ENCODE measurements at places on chromosomes 6 and 20.
A peak's percentile ranks its signal among the peaks of the same experiment; 100 is the strongest.

GRCh38 chr6:5937169-5937909 lies 69.4 kb downstream of the NRN1 start:
- peak; percentile 15 for DNase-seq

DNA sequence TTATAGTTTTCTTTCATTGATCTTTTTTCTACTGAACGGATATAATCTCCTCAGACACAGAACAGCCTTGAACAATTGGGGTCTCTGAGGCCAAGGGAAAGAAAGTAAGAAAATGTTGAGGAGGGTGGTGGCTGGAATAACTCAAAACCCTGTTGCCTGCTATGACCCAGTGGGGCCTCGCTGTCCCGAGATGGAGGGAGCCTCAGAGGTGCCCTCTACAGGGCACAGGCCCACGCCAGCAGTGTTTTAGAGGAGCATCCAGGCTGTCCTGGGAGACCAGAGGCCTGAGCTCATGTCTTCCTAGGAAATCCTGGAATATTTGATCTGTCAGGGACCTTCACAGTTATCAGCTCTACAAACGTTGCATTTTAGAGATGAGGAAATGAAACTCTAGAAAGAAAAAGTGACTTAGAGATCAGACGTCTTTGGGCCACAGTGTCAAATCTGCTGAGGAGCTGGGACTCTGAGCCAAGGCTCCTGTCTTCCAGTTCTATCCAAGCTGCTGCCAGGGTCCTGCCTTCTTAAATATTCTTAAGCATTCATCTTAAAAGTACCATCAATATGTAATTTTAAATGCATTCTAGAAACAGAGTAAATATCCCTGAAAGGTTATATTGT lies 26.3 kb downstream of the ALDH5A1 start:
- peak; percentile 31 for DNase-seq

DNA sequence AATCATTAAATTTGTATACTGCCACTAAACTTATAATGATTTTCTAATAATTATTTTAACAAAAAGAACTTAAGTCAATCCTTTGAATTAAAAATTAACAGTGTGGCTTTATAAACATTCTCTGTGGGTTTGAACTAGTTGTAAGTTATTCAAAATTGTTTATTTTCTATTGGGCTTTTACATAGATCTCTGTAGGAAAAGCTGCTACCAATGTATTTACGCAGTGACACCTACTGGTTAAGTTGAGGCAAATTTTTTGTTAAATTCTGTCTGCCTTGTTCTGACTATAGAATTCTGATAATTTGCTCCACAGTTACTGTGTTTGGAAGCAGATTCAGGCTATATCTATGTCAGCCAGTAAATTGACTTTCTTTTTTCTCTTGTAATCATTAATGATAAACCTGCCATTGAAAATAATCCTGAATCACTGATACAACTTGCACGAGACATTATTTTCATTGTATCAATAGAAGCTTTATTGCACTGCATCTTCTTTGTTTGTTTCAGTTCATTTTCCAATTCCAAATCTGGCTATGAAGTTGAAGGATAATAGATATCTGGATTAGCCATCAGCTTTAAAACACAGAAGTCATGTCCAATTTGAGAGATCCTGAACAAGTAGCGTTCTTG lies 66.0 kb upstream of the UTRN start:
- peak; percentile 72 for DNase-seq

DNA sequence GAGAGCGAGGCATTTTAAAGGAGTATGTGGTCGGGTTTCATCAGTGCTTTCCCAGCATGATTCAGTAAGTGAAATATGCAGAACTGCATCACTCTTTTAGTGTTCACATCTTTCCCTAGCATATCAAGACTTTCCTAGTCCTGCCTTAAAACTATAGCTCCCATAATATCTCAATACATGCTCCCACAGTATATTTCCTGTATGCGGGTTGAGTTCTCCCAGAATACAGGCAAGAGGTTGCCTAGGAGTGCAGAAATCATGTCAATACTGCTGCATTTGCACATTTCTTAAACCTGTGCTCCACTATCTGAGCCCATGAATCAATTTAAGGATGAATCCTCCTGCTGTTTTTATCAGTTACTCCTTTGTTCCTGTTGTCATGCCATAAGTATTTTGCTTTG lies 386.6 kb upstream of the SLC35B3 start:
- no peak for DNase-seq

DNA sequence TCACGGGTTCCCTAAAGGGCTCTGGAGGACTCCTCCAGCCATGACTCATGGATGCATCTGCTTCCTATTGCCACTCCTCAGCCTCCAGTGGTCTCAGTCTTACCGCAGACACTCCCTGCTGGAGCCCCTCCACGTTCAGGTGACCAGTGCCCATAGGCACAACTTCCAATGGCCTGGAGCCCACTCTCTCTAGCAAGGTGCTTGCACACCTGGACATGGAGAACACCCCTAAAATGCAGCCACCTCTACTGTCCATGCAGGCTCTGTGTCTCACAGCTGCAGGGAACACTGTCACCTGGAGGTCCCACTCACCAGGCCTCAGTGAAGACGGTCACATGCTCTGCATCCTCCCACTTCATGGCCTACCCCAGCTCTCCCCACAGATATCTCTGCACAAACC lies 36.0 kb downstream of the HUS1B start:
- no peak for DNase-seq

- DNase-seq: no peak
Measured at GRCh38 chr20:44856442-44856841, 29.1 kb upstream of the YWHAB start.

DNA sequence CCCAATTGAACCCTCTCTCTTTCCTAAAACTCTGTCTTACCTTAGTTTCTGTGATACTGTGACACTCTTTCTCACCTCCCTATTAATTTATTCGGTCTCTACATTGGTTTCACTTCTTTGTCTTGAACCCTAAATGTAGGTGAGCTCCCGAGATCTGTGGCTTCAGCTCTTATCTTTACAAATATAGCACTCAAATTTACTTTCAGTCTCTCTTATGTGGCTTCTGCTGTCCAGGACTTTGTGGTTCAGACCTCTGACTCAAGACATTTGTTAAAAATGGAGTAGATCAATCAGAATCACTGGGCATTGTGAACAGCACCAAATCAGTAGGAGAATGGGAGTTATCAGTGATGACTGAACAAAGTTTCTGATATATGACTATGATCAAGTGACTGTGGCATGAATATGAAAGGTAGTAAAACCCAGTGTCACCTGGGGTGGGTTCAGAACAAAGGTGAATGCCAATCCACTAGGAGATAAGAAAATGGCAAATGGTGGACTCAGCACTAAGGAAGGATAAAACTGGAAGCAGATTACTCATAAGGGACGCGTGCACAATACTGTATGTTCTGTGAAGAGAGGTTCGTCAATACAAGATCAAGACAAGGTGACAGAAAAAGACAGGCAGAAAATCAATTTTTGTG lies 27.2 kb downstream of the IL17F start:
- no peak for DNase-seq

DNA sequence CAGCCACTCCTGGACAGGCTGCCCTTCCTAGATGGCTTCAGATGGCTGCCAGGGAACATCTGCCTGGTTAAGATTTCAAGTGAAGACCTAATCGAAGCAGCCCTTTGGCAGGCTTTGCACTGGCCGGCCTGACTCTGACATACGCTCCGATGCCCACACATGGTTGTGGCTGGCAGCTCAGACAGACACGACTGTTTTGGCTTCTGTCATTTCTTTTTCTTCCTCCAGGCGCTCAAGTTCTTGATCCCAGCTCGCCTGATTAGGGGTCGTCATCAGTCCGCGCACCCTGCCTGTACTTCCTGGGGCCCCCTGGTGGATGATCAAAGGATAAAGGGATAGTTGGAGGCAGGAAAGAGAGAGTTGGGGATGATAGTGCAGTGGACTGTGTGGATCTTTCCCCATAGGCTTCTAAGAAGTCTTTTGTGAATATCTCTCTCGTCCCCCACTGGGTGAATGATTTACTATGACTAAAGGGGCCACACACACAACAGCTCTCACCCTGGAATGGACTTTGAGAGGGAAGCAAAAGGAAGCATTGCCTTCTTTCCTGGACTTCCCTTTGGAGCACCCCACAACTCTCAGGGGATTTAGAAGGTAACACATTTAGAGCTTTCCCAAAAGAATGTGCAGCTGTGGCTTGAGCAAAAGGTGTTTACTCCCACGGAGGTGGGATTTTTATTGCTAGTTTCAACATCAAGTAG lies 21.4 kb upstream of the TRAM2 start:
- peak; percentile 86 for DNase-seq

DNA sequence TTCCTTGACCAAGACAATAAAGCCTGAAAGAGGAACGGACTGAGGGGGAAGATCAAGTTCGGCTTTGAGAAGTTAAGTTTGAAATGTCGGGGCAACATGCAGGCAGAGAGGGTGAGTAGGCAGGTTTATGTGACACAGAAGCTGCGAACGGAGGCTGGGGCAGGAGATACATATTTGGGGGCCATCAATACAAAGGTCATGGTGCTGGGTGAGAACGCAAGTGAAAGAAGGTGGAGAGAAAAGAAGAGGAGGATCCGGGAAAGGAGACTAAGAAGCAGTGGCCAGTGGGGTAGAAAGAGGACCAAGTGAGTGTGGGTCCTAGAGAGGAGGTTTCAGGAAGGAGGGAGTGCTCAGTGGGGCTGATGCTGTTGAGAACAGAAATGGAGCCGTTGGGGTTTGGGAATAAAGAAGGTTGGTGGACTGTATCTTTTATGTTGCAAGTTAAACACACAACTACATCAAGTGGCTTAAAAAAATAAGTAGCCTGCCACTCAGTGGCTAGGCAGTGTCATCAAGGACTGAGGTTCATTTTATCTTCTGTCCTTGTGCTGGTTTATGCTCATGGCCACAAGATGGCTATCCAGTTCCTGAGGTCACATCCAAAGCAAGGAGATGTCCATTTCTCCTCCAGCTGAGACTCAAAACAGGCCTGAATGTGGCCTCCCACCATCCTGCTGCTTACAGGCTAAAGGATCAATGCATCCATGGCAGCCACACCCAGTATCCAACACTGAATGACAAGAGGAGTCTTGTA lies 1.7 kb upstream of the BLCAP start:
- DNase-seq: no peak

DNA sequence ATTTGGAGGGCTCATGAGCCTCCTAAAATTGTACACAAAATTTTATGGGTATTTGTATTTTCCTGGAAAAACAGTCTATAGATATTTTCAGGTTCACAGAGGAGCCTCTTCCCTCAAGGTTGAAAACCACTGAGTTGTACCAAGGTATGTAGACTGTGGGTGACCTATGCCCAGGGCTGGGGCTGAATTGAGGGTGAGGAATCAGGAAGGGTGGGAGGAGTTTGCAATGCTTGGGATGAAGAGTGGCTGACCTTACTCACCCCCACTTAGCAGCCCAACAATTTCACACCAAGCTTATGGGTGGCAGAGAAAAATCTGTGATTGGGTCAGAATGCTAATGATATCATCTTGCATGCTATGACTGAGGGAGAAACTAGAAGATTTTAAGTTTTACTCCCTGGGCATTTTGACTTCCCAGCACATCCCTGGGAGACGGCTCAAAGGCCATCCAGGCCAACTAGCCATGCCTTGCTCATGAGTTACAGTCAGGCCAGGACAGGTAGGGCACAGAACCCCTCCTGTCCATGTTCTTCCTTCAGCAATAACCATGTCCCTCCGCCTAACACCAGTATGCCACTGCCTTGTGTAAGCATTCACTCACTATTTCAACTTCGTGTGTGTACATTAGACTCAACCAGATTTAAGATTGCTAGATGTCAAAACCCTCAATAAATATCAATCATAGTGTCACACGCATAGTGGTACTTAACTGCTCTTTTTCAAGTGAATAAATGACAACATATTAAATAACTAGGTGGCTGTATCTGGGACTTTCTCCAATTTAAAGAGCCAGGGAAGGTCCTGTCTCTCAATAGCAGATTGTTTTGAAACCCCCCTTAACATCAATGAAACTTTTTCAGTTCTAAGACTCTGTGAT lies 16.6 kb downstream of the ADTRP start:
- no peak for DNase-seq

- DNase-seq: peak; percentile 94
Measured at GRCh38 chr6:147063469-147064031, 140.7 kb upstream of the STXBP5 start.

GRCh38 chr20:14986026-14986655 lies 648.7 kb upstream of the FLRT3 start:
- no peak for DNase-seq

DNA sequence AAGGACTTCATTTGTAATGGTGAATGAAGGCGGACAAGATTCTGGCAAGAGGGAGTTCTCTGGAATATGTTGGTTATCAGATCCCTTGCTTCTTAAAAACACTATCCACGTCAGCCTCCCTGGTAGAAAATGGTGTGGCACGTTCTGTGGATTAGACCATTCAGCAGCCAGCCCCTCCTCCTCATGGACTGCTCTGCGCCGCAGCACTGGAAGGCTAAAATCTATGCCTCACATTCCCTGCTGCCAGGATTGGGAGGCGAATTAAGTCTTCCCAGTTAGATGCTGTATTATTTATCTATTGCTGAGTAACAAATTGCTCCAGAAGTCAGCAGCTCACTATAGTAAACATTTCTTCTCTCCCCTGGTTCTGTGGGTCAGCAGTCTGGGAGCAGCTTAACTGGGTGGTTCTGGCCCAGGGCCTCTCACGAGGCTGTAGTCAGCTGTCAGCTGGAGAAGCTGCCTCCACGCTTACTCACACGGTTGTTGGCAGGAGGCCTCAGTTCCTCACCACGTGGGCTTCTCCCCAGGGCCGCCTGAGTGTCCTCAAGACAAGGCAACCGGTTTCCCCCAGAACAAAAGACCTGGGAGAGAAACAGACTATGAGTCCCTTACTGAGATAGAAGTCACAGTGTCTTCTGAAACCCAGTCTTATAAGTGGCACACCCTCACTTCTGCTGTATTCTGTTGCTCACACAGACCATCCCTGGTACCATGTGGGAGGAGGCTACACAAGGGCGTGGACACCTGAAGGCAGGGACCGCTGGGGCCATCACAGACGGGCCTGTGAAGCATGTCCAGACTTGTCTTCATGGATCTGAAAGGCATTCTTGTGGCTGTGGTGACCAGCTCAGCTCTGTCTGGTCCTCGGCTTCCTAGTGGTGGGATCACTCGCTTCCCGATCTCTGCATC lies 101.0 kb downstream of the NRN1 start:
- peak; percentile 97 for DNase-seq

DNA sequence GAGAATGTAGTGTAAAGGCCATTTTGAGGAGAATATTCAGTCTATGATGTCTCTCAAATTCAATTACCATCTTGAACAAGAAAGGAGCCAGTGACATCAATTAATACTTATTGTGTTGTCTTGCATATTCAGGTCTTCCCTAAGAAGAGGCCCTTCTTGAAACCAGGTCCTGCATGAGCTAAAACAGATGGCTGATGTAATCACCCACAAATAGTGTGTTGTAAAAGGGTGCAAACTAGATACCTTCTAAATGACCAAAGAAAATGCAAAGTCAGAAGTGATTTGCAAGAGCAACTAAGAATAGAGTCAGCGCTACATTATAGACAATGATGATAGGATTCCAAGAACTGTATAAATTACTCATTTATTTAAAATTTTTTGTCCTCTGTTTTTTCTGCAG lies 97.0 kb downstream of the BTBD3 start:
- no peak for DNase-seq

GRCh38 chr20:57389695-57390603 lies 1.2 kb upstream of the RBM38 start:
- DNase-seq: no peak

GRCh38 chr20:50727792-50728485 lies 3.4 kb upstream of the PARD6B start:
- DNase-seq: peak; percentile 53

Data from fibroblast of mammary gland (primary cell).